CD14-positive monocyte (primary cell): ENCODE measurements at places on chromosomes 7 and 10. TPM values are rescaled to one million over a fixed set of nuclear protein-coding genes. Genes with fewer than 3 reads are reported as not detected.

- H3K4me1 ChIP-seq: no peaks in the 10 kb centered on the region
- no peak overlapping the region for H3K27ac ChIP-seq
- H3K36me3 ChIP-seq: no peaks in the 10 kb centered on the region
- H3K27me3 ChIP-seq: no peaks in the 10 kb centered on the region
- no peak for DNase-seq
- H3K4me3 ChIP-seq: no peak overlapping the region
These were observed 1283.5 kb upstream of the CELF2 start for GRCh38 chr10:9734218-9734617.

GRCh38 chr10:25600651-25601050 lies 333.4 kb upstream of the MYO3A start:
- no peak for DNase-seq
- H3K27me3 ChIP-seq: no peaks in the 10 kb centered on the region
- no peaks in the 10 kb centered on the region for H3K4me1 ChIP-seq
- no peak overlapping the region for H3K4me3 ChIP-seq

Gene SLC25A40
- 26.2 TPM for polyA plus RNA-seq

- no peak overlapping the region for H3K27ac ChIP-seq
- H3K36me3 ChIP-seq: no peaks in the 10 kb centered on the region
- no peak overlapping the region for H3K4me3 ChIP-seq
These were observed 185.3 kb downstream of the WDR11 start for GRCh38 chr10:121036431-121036830.

DNA sequence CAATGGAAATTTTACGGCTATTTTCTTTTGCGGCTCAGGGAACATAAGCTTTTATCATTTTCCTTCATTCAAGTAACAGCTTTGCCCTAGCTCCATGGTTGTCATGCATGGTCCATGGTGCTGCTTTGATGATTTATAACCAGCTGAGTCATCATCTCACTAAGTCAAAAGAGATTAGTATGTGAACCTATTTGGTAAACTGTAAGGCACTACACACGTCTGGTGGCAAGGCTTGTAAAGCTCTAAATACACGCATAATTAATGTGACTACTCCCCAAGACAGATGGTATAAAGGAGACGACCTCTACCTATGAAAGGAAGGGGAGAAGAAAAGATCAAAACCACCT lies 340.2 kb downstream of the KCNMA1 start:
- DNase-seq: no peak
- H3K36me3 ChIP-seq: no peaks in the 10 kb centered on the region
- H3K27ac ChIP-seq: no peak overlapping the region
- H3K4me3 ChIP-seq: no peak overlapping the region

GRCh38 chr10:8312079-8312478 lies 257.6 kb downstream of the GATA3 start:
- no peak for DNase-seq
- no peaks in the 10 kb centered on the region for H3K4me1 ChIP-seq
- no peaks in the 10 kb centered on the region for H3K36me3 ChIP-seq
- H3K4me3 ChIP-seq: no peak overlapping the region
- H3K27me3 ChIP-seq: no peaks in the 10 kb centered on the region

Gene CYP2C18
- not detected for polyA plus RNA-seq
